Esophagus squamous epithelium (tissue), 5 donors: ENCODE measurements at places on chromosomes 12 and 14.

- no peak for DNase-seq
- H3K27me3 ChIP-seq, result no peaks in the 10 kb centered on the region
- H3K4me3 ChIP-seq, result no peak overlapping the region
- H3K4me1 ChIP-seq, result no peaks in the 10 kb centered on the region
- H3K36me3 ChIP-seq, result no peaks in the 10 kb centered on the region
Measured at GRCh38 chr14:100450049-100450448, 126.9 kb downstream of the SLC25A47 start.

DNA sequence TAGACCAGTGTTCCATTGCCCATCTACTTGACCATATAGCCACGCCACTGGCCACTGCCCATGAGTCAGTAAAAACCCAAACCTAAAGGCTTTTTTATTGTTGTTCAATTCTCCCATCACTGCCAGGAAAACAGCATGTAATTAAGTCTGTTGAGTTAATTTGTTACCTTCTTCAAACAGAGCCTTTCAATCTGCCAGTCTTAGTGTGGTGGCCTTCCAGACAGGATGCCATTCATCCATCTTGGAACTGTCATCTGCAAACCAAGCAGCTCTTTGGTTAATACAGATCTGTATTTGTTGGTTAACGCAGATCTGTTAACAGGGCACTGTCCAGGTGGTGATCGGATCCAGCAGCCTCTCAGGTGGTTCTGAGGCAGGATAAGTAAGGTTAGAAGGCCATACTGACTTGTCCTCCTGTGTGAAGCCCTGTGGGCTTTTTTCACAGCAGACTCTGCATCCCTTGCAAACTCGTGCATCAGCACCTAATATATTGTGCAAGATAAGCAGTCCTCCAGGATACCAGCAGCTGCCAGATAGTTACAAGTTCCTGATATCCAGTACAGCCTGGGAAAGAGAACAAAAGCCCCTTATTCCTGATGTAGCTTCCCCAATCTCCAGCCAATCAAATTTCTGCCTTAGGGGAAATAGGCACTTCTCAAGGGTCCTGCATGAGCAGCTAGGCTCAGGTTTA lies 59.1 kb upstream of the DHRS4 start:
- H3K27me3 ChIP-seq, result no peaks in the 10 kb centered on the region
- no peak for DNase-seq
- no peaks in the 10 kb centered on the region for H3K36me3 ChIP-seq
- H3K4me1 ChIP-seq, result no peaks in the 10 kb centered on the region
- H3K4me3 ChIP-seq, result no peak overlapping the region

- peaks cover 10% of the 10 kb centered on the region for H3K4me1 ChIP-seq
- H3K36me3 ChIP-seq, result peaks cover 26% of the 10 kb centered on the region
- no peak overlapping the region for H3K27ac ChIP-seq
- no peaks in the 10 kb centered on the region for H3K27me3 ChIP-seq
Measured at GRCh38 chr14:63938198-63939005, 85.6 kb downstream of the SYNE2 start.

DNA sequence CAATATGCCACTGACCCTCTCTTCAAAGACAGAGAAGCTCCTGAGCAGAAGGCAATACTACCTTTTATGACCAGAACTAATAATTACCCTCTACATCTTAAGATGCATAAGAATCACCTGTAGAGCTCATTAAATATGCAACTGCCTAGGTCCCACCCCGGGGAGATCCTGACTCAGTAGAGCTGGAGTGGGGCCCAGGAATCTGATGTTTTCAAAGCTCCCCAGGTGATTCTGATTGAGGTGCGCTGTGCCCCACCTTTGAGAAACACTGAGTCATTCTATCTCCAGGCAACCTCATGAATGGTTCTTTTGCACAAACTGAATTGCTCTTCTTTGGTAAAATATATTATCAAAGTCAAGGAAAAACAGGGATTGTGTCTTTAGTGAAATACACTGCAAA lies 149.3 kb upstream of the BMP4 start:
- DNase-seq, result no peak
- no peaks in the 10 kb centered on the region for H3K36me3 ChIP-seq
- no peak overlapping the region for H3K27ac ChIP-seq
- no peak overlapping the region for H3K4me3 ChIP-seq
- no peaks in the 10 kb centered on the region for H3K27me3 ChIP-seq

GRCh38 chr12:73226593-73226992 lies 954.4 kb downstream of the TRHDE start:
- no peak for DNase-seq
- H3K27me3 ChIP-seq, result no peaks in the 10 kb centered on the region
- no peaks in the 10 kb centered on the region for H3K36me3 ChIP-seq
- H3K4me1 ChIP-seq, result no peaks in the 10 kb centered on the region
- H3K4me3 ChIP-seq, result no peak overlapping the region

- no peak overlapping the region for H3K4me3 ChIP-seq
- peaks cover 11% of the 10 kb centered on the region for H3K27me3 ChIP-seq
- no peaks in the 10 kb centered on the region for H3K4me1 ChIP-seq
- no peak for DNase-seq
Measured at GRCh38 chr14:94761997-94762377, 7.9 kb downstream of the GSC start.

- no peak for DNase-seq
- no peaks in the 10 kb centered on the region for H3K27me3 ChIP-seq
- no peaks in the 10 kb centered on the region for H3K4me1 ChIP-seq
- no peaks in the 10 kb centered on the region for H3K36me3 ChIP-seq
- H3K27ac ChIP-seq, result no peak overlapping the region
Measured at GRCh38 chr14:57345106-57345505, 45.3 kb upstream of the NAA30 start.

GRCh38 chr14:52314595-52315354 lies 663 bp downstream of the PTGER2 start:
- peaks cover 7% of the 10 kb centered on the region for H3K27me3 ChIP-seq
- H3K36me3 ChIP-seq, result no peaks in the 10 kb centered on the region
- peaks cover 20% of the 10 kb centered on the region for H3K4me1 ChIP-seq
- peak overlapping the region; percentile 74 for H3K4me3 ChIP-seq

- no peaks in the 10 kb centered on the region for H3K27me3 ChIP-seq
- H3K36me3 ChIP-seq, result no peaks in the 10 kb centered on the region
Measured at GRCh38 chr12:53344487-53344823, 8.3 kb upstream of the SP7 start.

GRCh38 chr12:48972952-48973483 lies 1.5 kb upstream of the WNT10B start:
- H3K27me3 ChIP-seq, result peaks cover 92% of the 10 kb centered on the region
- no peak overlapping the region for H3K27ac ChIP-seq
- H3K36me3 ChIP-seq, result no peaks in the 10 kb centered on the region
- peaks cover 36% of the 10 kb centered on the region for H3K4me1 ChIP-seq
- DNase-seq, result no peak

DNA sequence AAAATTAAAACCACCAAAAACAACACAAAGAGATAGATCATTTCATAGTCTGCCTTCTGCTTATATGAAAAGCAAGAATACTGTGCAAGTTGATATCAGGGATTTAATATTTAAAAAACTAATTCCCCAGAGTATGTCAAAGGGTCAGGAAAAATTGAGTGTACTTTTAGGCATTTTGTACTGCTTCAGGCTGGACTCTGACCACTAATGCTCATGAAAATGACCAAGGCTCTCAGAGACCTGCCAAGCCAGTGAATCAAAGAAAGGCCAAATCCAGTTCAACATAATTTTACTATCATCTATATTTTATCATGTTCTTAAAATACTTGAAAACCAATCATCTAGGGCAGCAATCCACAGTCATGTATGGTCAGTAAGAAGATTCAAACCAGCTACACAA lies 66.0 kb downstream of the TTC7B start:
- DNase-seq, result no peak
- no peak overlapping the region for H3K27ac ChIP-seq
- H3K4me1 ChIP-seq, result no peaks in the 10 kb centered on the region
- H3K4me3 ChIP-seq, result no peak overlapping the region
- H3K36me3 ChIP-seq, result no peaks in the 10 kb centered on the region

DNA sequence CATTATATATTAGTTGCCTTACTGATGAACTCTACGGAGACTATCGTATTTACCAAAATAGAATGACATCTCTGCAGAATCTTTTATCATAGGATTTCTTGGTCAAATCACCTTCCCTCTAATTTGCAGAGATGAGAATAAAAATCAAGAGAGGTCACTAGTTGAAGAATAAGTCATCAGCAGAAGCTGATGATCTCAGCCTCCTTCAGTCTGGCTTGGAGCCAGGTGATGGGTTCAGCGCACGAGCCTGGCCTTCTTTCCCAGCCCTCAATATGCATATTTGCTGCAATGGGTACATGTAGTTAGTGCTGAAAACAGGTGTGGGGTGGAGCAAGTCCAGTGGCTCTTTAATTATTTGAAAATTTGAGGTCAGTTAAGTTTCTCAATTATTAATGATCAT lies 19.2 kb upstream of the EMP1 start:
- no peak for DNase-seq
- peak overlapping the region; percentile 91 for H3K27ac ChIP-seq
- H3K36me3 ChIP-seq, result no peaks in the 10 kb centered on the region
- peaks cover 36% of the 10 kb centered on the region for H3K4me1 ChIP-seq

DNA sequence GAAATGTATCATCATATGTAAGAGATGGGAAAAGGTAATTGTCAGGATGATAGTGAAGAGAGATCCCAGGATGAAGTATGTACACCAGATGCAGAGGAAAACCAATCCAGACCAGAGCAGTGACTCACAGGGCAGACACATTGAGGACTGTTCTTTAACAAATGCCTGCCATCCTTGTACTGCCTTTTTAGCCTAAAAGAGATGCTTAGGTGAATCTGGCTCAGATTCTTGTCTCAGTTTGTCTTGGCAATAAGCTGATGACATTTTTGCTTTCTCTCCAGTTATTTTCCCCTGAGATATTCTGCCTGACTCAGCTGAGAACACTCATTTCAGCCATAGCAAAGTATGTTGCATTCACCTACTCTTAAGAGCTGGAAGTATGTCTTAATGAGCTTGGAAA lies 405.3 kb upstream of the USP15 start:
- no peaks in the 10 kb centered on the region for H3K36me3 ChIP-seq
- H3K4me3 ChIP-seq, result no peak overlapping the region
- H3K4me1 ChIP-seq, result no peaks in the 10 kb centered on the region
- no peaks in the 10 kb centered on the region for H3K27me3 ChIP-seq
- no peak overlapping the region for H3K27ac ChIP-seq

- peaks cover 8% of the 10 kb centered on the region for H3K4me1 ChIP-seq
- no peaks in the 10 kb centered on the region for H3K36me3 ChIP-seq
- H3K27me3 ChIP-seq, result no peaks in the 10 kb centered on the region
- DNase-seq, result no peak
Measured at GRCh38 chr14:93025055-93025454, 90.7 kb downstream of the ITPK1 start.

DNA sequence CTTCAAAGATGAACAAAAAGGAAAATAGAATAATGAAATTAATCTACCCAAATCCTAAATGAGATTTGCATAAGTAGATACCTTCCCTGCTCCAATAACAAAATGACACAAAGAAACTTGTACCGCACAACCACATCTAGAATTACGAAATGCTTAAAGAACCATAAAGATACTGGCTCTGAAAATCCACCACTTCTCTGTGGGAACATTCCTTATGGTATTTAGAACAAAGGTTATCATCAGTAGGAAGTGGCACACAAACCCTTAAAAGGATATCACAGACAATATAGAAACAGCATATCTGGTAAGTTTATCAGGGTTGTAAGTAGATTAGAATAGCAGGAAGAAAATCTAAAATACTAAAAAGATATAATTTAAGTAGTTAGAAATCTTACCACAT lies 11.6 kb downstream of the IAPP start:
- H3K4me3 ChIP-seq, result no peak overlapping the region
- no peak for DNase-seq
- H3K27ac ChIP-seq, result no peak overlapping the region
- no peaks in the 10 kb centered on the region for H3K36me3 ChIP-seq
- no peaks in the 10 kb centered on the region for H3K27me3 ChIP-seq
- no peaks in the 10 kb centered on the region for H3K4me1 ChIP-seq

DNA sequence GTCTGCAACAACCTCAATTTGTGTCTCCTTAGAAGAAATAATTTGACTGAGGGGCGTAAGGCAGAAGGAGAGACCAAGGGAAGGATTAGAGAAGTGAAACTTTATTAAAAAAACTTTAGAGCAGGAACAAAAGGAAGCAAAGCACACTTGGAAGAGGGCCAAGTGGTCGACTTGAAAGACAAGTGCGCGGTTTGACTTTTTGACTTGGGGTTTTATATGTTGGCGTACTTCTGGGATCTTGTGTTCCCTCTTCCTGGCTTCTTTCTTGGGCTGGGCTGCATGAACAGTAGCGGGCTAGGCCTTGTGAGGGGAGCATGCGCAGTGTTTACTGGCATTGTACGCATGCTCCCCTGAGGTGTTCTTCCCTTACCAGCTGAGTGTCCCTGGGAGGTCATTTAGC lies 369.3 kb upstream of the DCN start:
- H3K36me3 ChIP-seq, result no peaks in the 10 kb centered on the region
- no peaks in the 10 kb centered on the region for H3K4me1 ChIP-seq
- no peaks in the 10 kb centered on the region for H3K27me3 ChIP-seq
- H3K27ac ChIP-seq, result no peak overlapping the region
- no peak overlapping the region for H3K4me3 ChIP-seq

GRCh38 chr12:62471734-62472133 lies 5.1 kb downstream of the MON2 start:
- DNase-seq, result no peak
- H3K27me3 ChIP-seq, result no peaks in the 10 kb centered on the region

- no peaks in the 10 kb centered on the region for H3K36me3 ChIP-seq
- no peaks in the 10 kb centered on the region for H3K27me3 ChIP-seq
- H3K4me1 ChIP-seq, result peaks cover 13% of the 10 kb centered on the region
- DNase-seq, result no peak
- H3K4me3 ChIP-seq, result no peak overlapping the region
Measured at GRCh38 chr12:89943463-89943862, 234.8 kb upstream of the ATP2B1 start.

DNA sequence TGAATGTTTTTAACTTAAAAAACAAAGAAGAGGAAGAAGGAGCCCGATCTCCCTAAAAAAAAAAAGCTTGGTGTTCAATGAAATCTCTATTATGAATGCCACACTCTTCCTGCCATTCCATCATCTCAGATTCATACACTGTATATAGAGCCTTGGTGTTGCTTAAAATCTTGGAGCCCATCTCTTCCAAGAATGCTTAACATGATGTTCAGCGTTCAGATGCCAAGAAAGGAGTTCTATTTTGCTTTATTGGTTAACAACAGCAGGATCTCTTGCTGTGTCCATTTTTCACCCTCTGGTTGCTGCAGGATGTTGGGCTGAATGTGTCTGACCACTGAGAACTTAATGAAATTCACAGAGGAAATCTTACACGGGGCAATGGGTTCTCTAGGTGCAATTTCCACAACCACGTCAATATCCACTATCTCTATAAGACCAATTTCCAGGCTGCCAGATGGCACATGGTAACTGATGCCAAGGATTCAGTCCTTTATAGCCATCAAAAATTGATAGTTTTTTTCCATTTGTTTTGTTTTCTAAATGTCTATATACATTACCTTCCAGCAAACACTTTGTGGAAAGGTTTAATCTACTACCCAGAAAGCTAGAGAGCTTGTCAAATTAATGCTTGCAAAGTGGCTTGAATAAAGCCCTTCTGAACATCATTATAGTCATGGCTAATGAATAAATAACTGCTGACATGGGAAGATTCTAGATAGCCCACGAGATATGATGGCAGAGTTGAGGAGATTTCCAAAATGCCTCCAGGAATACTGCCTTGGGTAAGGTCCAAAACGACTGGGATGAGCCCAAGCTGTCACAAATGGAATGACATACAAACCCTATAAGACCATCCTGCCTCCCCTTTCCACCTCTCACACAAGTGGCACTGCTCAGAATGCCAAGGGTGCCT lies 26.5 kb downstream of the RERG start:
- H3K36me3 ChIP-seq, result no peaks in the 10 kb centered on the region
- H3K4me3 ChIP-seq, result no peak overlapping the region
- no peaks in the 10 kb centered on the region for H3K27me3 ChIP-seq
- no peak for DNase-seq
- H3K27ac ChIP-seq, result no peak overlapping the region

- no peaks in the 10 kb centered on the region for H3K27me3 ChIP-seq
- DNase-seq, result no peak
- no peak overlapping the region for H3K27ac ChIP-seq
- H3K4me3 ChIP-seq, result no peak overlapping the region
- no peaks in the 10 kb centered on the region for H3K4me1 ChIP-seq
- H3K36me3 ChIP-seq, result no peaks in the 10 kb centered on the region
Measured at GRCh38 chr12:51751661-51752060, 96.9 kb downstream of the FIGNL2 start.
